Melanocyte of skin (primary cell): ENCODE measurements at places on chromosomes 1 and 21. TPM values are rescaled to one million over a fixed set of nuclear protein-coding genes. Genes with fewer than 3 reads are reported as not detected.

Gene TNFRSF14
- total RNA-seq, result 233 and 243 TPM in 2 replicates

Gene LRRIQ3
- total RNA-seq, result 0.36 and 1.7 TPM in 2 replicates

Gene NPL
- total RNA-seq, result 21.3 and 27.5 TPM in 2 replicates

Gene HSPG2
- 83.1 and 87.6 TPM in 2 replicates for total RNA-seq

Gene PKP1
- total RNA-seq, result 1.00 and 2.0 TPM in 2 replicates

Gene KCNJ6
- not detected in 2 replicates for total RNA-seq

Gene KRTAP7-1
- 0.36 TPM in 1 of 2 replicates, not detected in the other for total RNA-seq

Gene TEKT2
- not detected in 2 replicates for total RNA-seq

Gene FBLIM1
- 12.7 and 21.4 TPM in 2 replicates for total RNA-seq

Gene TAS1R1
- total RNA-seq, result not detected in 2 replicates

Gene FMN2
- total RNA-seq, result 2.5 TPM in 1 of 2 replicates, not detected in the other

Gene SERTAD4
- 0.33 and 0.46 TPM in 2 replicates for total RNA-seq

Gene ZFP69B
- 2.0 TPM in 2 replicates for total RNA-seq

Gene BCL2L15
- total RNA-seq, result under 0.01 and 0.36 TPM in 2 replicates

Gene ARHGAP30
- total RNA-seq, result under 0.01 TPM in 2 replicates

Gene SPATA45
- 0.34 TPM in 1 of 2 replicates, not detected in the other for total RNA-seq

Gene SLC9C2
- total RNA-seq, result not detected in 2 replicates

Gene USP24
- total RNA-seq, result 37.5 and 57.4 TPM in 2 replicates

Gene RGS16
- total RNA-seq, result not detected in 2 replicates

Gene SHE
- 1.00 and 1.2 TPM in 2 replicates for total RNA-seq

Gene PAPPA2
- not detected in 2 replicates for total RNA-seq

Gene HTR1D
- not detected in 2 replicates for total RNA-seq

Gene RIMKLA
- under 0.01 TPM in 1 of 2 replicates, not detected in the other for total RNA-seq

Gene SPRR5
- not detected in 2 replicates for total RNA-seq

Gene URB1
- 21.7 and 53.8 TPM in 2 replicates for total RNA-seq

Gene CSF3R
- total RNA-seq, result not detected in 2 replicates

Gene RAP1GAP
- 11.3 and 12.0 TPM in 2 replicates for total RNA-seq

Gene GPA33
- total RNA-seq, result not detected in 2 replicates

Gene LCE1F
- total RNA-seq, result not detected in 2 replicates

Gene SPATC1L
- 3.1 and 6.2 TPM in 2 replicates for total RNA-seq

Gene RPS8
- total RNA-seq, result 546 and 997 TPM in 2 replicates

Gene SLC37A1
- 10.7 and 10.9 TPM in 2 replicates for total RNA-seq

Gene PPIAL4G
- not detected in 2 replicates for total RNA-seq
